Eye (tissue), 1 donor: ENCODE measurements at places on chromosomes 7 and 10.
A peak's percentile ranks its signal among the peaks of the same experiment; 100 is the strongest.

- peak; percentile 51 for DNase-seq
Measured at GRCh38 chr10:63670291-63670898, 149.2 kb downstream of the REEP3 start.

DNA sequence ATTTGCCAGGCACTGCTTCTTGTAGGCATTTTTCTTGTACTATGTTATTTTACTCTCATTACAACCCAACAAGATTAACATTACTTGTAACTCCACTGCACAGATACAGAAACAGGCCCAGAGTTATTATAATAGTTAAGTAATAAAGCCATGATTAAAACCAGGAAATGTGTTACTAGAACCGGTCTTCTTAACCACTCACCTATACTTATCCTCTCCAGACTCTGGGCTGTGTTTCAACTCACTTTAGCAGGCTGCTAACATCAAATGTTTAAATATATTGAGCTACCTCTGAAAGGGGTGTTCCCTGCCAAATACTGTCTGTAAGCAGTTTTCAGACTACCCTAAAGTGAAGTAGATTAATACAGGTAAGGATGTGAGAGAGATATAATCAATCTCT, 1227.8 kb downstream of the SORCS3 start:
- DNase-seq: no peak

GRCh38 chr10:121830101-121830500, 97.7 kb downstream of the ATE1 start:
- no peak for DNase-seq

DNA sequence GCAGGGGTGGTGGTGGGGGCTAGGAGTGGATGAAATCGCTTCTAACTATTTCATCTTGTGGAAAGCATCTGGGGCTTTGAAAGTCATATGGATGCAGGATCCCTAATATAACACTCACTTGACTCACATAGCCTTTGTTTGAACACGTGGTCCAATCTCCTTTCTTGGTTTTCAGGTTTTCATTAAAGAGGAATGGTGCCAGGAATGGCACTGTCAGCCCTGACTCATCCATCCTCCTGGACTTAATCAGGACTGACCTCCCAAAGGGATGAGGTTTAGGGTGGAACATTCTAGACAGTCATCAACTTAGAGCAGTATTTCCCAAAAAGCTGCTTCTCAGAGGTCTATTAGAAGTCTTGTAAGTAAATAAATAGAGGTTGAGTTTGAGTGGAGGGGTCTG, 162.0 kb upstream of the PLXNA4 start:
- DNase-seq: no peak

- DNase-seq: no peak
Measured at GRCh38 chr10:127427926-127428325, 121.2 kb upstream of the NPS start.
